Breast epithelium (tissue), 4 donors: ENCODE measurements at places on chromosomes 16 and 17.

DNA sequence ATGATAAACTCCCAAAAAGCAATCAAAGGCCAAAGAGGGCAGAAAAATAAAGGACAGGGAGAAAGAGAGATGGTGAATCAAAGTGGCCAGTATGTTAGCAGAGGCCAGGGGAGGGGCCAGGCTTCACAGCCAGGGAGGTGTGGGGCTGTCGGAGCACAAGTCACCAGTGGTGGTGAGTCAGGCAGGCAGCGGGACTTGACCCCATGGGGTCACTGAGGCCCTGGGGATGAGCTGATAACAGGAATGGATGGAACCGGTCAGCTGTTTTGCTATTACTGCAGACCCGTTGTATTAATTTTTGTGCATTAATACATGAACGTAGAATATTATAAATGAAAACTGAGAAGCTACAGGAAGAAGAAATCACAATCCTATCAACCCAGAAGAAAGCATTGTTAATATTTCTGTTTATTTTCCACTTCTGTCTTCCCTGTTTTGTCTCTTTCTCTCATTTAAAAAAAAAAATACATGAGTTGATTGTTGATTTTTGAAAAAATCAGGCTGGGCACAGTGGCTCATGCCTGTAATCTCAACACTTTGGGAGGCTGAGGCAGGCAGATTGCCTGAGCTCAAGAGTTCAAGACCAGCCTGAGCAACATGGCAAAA, 106.9 kb downstream of the SOCS1 start:
- no peak for DNase-seq

DNA sequence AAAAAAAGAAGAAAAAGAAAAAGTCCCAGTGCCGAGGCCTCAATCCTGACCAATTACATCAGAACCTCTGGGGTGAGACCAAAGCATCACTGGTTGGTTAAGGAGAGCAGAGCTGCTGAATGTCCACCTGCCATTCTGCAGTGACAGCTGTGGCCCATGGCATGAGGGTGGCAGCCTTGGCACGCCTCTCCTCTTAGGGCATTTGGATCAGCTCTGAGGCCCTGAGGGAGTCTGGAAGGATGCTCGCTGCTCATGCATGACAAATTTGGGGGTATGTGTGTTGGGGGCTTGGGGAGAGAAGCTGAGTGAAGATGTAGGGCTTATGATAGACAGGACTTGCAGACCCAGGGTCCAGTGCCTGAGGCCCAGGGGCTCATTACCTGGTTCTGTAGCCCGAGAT, 26.3 kb downstream of the MYLK3 start:
- no peak for DNase-seq

- no peak for DNase-seq
These were observed 15.8 kb upstream of the CCL5 start for GRCh38 chr17:35895636-35896587.

GRCh38 chr17:43400943-43401717, 2.3 kb downstream of the ARL4D start:
- DNase-seq, result no peak

- DNase-seq, result no peak
These were observed 39.8 kb upstream of the MYLK3 start for GRCh38 chr16:46787909-46788308.

DNA sequence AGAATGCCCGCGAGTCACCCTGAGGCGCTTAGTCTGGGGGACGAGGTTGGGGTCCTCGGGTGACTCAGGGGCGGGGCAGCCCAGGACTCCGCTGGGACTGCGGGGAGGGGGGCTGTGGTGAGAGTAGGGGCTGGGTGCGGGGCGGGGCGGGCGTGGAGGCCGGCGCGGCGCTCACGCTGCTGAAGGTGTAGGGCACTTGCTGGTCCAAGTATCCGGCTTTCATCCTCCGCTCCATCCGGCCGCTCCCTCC, 832 bp downstream of the ETV4 start:
- DNase-seq, result no peak

DNA sequence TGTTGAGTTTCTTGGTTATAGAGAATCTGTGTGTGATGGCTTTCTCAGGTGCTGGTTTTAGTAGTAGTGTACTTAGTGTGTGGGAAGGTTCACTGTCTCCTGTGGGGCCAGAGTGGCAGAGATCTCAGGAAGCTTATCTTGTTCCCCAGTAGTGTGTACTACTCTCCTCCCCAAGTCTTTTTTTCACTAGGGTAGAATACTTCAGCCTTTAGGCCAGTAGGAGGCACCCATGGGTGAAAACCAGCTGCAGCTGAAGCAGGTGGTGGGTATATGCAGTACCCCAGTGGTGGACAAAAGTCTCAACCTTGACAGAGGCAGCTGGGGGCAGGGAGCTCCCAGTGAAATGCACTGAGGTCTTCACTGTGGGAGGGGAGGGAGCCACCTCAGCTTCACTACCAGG, 109.9 kb downstream of the PHKB start:
- no peak for DNase-seq

- no peak for DNase-seq
These were observed 113.4 kb upstream of the ELAC2 start for GRCh38 chr17:13131225-13131624.

DNA sequence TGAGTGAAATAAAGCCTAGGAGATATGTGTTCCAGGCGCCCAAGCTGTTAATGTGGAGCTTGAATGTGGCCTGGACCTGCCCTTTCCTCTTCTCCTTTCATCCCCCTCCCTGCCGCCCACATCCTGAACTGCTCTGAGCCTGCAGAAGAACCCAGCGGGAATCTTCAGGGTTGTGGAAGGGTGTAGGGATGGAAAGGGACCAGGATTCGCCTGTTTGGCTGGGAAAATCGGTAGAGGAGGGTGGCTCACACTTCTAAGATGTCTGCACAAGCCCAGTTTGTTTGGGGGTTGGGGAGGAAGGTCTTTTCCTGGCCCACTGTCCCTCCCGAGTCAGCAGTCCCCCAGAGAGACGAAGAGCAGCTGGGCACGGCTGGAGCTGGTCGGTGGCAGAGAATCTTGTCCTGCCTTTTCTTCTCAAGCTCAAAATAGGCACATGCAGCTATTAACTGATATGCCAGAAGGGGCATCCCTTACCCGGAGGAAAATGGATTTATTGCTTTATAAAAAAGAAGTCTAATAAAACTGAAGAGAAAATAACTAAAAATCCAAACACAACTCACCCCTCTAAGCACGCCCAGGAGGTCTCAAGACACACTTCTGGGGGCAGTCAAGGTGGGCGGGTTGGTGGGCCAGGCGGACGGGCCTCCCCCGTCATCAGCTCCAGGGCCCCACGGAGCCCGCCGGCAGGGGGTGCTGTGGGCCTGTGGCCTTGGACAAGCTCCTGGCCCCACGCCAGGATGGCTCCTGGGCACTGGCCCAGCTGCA, 11.5 kb upstream of the PITPNA start:
- peak; percentile 87 for DNase-seq

DNA sequence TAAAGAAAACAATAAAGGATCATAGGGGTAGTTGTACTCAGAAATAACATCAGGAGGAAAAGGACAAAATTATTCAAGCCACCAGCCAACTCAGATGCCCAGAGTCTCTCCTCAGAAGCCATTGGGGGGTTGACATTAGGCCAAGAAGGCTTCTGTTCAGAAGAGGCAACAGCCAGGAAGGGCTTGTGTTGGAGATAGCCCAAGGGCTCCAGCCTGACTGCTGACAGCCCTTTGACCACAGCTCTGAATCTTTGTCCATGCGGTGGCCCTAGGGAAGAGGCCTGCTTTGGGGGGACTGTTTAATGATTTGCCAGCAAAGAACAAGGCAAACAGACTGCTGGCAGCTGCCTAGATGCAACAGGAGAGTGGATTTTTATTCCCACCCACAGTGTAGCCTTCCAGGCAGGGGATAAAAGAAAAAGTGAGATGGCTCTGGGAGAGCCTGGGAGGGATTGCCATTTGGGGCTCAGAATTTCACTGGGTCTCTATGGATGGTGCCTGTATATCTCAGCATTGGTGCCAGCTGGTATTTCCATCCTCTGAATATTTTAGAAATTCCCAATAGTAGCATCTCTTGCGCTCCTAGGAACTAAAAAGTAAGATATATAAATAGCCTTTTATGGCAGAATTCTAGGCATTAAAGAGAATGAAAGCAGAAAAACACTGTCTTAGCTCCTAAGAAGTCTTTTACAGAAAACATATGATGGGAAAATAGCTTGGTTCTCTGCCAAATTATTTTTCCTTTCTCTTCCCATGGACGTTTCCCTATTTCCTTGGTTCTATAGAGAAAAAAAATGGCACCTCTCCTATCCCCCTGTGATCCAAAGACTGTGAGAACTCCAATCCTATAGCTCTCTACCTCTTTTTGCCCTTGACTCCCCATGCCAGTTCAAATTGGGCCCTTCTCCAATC, 29.4 kb upstream of the SUPT4H1 start:
- no peak for DNase-seq

DNA sequence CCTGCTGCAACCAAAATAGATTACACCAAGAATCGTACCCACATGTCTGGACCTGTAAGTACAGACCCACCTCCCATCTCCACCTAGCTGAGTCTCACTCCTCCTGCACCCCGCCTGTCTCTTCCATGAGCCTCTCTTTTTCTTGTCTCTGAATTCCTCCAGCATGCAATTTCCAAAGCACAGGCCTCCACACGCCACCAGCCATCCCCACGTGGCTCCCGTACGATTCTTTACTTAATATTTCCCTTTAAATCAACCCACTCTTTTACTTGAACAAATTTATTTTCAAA, 1.2 kb downstream of the RPH3AL start:
- DNase-seq, result no peak

- no peak for DNase-seq
These were observed 230.6 kb upstream of the HSBP1 start for GRCh38 chr16:83577078-83577745.

- DNase-seq, result no peak
These were observed 13.9 kb downstream of the ITPRIPL2 start for GRCh38 chr16:19127674-19128131.

DNA sequence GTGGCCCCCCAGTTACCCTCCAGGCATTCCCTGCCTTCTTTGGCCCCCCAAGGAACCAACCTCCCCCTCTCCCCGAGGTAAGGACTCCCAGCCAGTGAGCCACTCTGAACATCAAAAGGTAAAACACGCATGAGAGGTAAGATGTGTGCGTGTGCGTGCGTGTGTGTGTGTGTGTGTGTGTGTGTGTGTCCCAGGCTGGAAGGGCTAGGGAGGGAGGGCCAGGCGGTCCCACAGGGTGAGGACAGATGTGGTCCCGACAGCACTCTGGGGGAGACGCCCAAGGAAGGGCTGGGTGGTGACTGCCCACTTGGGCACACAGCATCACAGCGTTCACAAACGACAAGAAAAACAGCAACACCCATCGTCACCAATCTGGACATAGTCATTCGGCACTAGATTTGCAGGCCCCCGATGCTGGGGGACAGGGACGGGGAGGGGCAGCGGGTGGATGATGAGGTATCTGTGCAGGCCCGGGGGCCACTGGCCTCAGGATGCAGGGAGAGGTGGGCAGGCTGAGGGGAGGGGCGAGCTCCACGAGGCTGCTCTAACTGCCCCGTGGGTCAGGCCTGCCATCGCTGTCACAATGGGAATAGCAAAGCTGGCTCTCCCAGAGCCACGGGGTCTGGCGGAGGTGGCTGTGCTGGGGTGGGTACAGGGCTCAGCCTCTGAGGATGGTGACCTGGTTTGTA, 16.3 kb downstream of the MNT start:
- no peak for DNase-seq

- no peak for DNase-seq
These were observed 800 bp downstream of the COX4I1 start for GRCh38 chr16:85800321-85800669.

GRCh38 chr17:30318155-30318554, 15.7 kb downstream of the TMIGD1 start:
- DNase-seq, result no peak

DNA sequence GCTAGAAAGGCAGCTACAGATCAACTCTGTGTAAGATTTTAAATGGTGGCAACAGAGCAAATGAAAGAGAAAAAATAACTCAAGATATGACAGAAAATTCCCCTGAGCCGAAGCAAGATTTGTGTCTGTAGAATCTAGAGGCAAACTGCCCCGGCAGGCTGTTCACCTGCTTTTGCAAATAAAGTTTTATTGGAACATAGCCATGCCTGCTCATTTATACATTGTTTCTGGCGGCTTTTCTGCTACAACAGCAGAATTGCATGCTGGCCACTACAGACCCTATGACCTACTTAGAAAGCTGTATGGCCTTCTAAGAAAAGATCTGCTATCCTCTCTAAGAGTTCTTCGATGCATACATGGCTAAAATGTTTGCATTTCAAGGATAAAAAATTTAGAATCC, 119.5 kb downstream of the SALL1 start:
- DNase-seq, result no peak

- no peak for DNase-seq
These were observed at the start of gene NPTX1 for GRCh38 chr17:80475910-80476876. TSS of gene NPTX1 (minus strand) at chr17:80476607. CDS start at chr17:80476446, 161 bp downstream.

DNA sequence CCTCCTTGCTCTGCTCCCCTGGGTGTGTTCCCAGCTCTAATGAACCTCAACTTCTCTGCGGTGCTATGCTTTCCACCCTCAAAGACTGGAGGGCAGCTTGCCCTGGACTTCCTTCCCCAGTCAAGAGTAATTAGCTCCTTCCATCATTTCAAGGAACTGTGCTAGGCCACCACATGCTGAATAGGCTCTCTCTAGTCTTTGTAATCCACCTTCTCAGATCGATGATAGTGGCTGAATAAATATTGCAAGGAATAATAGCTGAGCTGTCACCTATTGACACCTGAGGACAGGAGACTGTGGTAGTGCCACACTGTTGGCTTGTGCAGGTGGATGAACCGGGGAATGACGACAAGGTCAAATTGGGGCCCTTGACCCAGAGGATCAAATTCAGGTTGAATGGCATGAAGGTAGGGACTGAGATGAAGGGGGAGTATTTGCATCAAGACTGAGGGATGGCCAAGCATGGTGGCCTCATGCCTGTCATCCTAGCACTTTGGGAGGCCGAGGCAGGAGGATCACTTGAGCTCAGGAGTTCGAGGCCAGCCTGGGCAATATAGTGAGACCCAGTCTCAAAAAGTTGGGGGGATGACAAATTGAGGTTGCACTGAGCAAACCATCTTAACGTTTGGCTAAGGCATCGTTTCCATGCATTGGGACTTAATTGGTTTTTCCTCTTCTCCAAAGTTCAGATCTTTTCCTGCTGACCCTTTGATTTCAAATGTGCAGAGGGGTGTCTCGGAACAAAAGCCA, 18.8 kb upstream of the SLC5A11 start:
- no peak for DNase-seq

GRCh38 chr16:85524630-85525419, 88.3 kb upstream of the GSE1 start:
- DNase-seq, result peak; percentile 59

- DNase-seq, result peak; percentile 7
These were observed 19.9 kb downstream of the CFAP20 start for GRCh38 chr16:58109330-58109729.

DNA sequence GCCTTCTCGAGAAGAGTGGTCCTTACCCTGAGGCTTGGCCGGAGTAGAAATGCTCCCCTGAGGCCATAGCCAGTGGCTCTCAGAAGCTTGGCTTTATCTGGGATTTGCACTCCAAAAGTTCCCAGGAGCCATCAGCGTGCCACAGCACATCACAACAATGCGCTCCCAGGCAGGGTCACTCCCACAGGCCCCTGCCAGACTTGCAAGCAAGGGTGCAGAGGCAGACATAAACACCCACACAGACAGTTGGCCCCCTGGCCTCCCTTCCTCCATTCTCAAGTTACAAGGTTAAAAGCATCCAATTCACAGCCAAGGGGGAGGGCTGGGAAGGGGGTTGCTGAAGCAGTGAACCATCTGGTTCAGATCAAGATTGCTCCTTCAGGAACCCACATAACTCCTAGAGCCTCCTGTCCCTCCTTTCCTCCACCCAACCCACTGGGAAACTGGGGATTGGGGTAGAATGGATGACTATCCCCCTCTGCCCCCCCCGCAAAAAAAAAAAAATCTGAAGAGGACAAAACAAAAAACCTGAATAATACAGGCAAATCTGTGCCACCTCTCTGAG, 1.8 kb downstream of the ST3GAL2 start:
- DNase-seq, result no peak

GRCh38 chr17:17749921-17750320, 68.7 kb downstream of the RAI1 start:
- DNase-seq, result no peak
